Cardiac muscle cell (in vitro differentiated cells and primary cell): ENCODE measurements at places on chromosomes 16 and 17. TPM values are rescaled to one million over a fixed set of nuclear protein-coding genes. Genes with fewer than 3 reads are reported as not detected.
A peak's percentile ranks its signal among the peaks of the same experiment; 100 is the strongest.

DNA sequence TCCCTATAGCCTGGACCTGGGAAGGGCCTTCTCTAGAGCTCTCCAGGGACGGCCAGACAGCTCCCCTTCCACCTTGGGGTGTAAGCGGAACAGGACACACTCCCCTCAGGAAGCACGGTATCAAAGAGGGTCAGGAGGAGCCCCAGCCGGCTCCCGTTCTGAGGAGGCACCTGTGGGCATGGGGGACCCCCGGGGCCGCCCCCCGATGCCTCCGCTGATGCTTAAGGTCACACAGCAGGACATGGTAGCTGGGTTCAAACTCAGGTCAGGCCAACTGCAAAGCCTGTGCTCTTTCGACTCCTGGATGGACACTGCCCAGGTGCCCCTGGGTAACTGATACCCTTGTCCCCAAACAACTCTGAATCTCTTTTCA, 49.8 kb downstream of the CMIP start:
- DNase-seq = no peak

DNA sequence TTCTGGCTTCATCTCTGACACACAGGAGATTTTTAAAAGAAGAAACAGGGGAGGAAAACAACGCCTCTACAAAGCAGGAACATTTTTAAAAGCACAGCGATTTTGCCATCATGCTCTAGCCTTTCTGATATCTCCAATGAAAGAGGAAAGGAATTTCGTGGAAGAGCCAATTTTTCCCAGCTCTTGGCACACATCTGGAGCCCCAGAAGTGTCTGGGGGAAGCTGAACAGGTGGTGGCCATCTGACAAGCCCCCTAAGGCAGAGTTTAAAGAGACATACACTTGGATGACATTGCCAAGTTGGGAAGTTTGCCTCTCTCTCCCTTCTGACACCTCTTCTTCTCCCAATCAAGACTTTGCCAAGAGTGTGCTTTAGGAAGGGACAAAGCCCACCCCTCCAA, 82.1 kb downstream of the CCT6B start:
- no peak for DNase-seq

Gene ASPA
- total RNA-seq = not detected in 2 replicates

GRCh38 chr17:51263006-51263405, 2.7 kb downstream of the UTP18 start:
- peak; percentile 8 for DNase-seq

- no peak for DNase-seq
Observed at GRCh38 chr17:2136241-2136640, 81.3 kb downstream of the HIC1 start.

GRCh38 chr16:87595712-87596111, 6.6 kb upstream of the JPH3 start:
- DNase-seq = no peak

GRCh38 chr17:72991651-72992050, 100.8 kb downstream of the SLC39A11 start:
- DNase-seq = no peak

Gene TBX6
- total RNA-seq = 1.6 and 5.0 TPM in 2 replicates

Gene CA10
- total RNA-seq = not detected in 2 replicates

Gene MNT
- total RNA-seq = 15.8 and 17.4 TPM in 2 replicates

DNA sequence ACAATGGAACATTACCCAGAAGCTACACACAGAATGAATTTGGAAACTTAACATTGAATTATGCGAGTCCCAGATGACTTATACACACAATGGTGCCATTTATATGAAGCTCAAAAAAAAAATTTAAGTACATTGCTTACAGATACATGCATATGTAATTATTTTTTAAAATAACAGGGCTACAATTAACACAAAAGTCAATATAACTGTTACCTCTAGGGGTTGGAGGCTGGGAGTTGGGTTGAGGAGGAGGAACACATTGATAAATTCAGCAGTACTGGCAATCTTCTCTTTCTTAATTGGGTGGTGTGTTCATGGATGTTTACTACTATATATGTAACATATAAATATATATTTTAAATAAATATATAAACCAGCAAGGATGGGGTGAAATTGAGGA, 1.1 kb downstream of the ZNF23 start:
- no peak for DNase-seq

DNA sequence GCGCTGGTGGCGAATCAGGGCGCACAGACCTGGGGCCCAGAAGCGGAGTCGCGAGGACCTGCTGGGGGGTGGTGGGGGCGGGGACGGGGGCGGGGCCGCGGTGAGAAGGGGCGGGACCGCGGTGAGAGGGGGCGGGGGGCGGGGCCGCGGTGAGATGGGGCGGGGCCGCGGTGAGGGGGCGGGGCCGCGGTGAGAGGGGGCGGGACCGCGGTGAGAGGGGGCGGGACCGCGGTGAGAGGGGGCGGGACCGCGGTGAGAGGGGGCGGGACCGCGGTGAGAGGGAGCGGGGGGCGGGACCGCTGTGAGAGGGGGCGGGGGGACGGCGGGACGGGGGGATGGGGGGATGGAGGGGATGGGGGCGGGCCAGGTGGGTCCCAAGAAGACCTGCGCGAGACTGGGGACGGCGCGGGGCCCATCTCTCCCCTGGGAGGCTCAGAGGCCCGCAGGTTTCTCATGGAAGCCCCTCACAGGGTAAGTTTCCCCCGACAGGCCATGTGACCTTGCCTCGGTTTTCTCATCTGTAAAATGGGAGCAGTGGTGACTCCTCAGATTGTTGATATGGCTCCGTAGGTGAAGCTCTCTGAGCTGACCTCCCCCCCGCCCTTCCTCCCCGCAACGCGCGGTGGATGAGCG, 28.6 kb upstream of the DBNDD1 start:
- no peak for DNase-seq

Gene ERAL1
- total RNA-seq = 32.3 and 44.3 TPM in 2 replicates

- no peak for DNase-seq
Observed at GRCh38 chr17:68596411-68596945, 4.7 kb downstream of the FAM20A start.

DNA sequence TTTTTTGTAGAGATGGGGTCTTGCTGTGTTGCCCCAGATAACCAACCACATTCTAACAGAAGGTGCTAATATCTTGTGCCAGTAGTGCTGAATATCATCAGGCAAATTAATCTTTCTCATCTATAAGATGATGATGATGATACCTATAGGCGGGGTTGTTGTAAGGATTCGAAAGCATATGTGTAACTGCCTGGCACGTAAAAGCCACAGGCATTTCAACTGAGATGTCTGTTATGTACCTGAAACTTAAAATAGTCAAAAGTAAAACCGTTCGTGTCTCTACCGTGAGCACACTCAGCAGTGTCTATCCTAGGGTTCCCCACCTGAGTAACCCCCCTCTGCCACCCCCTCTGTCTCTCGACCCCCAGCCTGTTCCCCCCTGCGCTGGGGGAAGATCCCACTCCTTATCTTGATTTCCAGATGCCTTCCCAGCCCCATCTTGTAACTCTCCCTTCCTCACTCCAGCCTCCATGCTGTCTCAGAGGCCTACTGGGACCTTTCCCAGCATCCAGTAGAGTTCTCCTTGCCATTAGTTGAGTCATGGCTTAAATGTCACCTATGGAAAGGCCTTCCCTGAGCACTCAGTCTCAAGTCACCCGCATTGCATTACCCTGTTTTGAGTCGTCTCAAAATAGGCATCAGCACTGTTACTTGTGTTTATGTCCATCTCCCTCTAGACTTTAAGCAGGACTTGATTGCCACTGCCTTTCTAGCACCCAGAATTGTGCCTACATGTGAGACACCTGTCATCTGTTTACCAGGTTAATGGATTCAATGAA, 34.1 kb downstream of the CDRT15 start:
- DNase-seq = no peak

Gene NHERF2
- total RNA-seq = 33.0 and 34.7 TPM in 2 replicates

DNA sequence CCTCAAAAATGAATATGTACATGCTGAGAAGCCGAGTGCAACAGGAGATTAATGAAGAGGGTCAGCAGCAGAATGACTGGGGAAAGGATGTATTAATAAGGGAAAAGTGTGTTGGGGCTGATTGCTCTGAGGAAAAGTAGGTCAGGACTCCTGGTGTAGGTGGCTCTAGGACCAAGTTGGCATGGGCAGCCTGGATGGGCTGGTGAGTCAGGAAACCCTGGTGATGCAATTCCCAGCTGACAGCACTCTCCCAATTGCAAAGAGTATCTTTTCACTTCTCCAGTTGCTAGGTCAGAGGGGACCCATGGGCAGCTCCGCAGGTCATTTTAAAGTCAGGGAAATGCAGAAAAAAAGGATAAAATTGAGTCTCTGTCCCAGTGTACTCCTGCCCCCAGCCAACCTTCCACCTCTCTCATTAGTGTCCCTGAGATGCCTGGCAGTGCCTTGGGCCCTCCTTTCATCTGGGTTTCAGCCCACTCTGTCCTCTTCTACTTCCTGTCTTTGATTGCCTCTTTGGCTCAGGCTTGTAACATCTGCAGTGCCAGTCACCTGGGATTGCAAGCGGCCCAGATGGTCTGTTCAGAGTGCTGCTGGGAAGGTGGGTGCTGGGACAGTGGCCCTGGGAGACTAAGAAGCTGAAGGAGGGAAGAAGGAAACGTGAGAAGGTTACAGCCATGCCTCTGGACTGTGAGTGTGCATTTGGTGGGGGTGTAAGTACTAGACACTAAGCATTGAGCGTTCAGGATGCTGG, 2177.2 kb downstream of the TP53TG3F start:
- no peak for DNase-seq

Gene KRTAP4-4
- total RNA-seq = not detected in 2 replicates

DNA sequence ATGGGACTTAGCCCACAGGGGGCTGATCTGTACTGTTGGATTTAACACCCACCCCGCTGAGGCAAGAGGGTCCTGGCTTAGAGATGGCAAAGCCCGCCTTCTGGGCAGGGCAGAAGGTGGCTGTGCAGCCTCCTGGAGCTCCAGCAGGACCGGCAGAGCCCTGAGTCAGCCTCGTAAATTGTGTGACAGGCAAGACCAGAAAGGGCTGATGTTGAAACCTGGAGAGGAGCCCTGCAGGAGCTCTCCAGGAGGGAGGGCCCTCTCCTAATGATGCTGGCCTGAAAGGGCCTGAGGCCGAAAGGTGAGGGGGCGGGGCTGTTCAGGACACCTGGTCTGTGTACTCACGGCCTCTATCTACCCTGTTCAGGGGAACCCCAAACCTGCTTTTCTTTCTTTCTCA, 22.5 kb upstream of the MYO15B start:
- DNase-seq = no peak
